ENCODE measurements at places on chromosomes 7 and 10. TPM values are rescaled to one million over a fixed set of nuclear protein-coding genes. Genes with fewer than 3 reads are reported as not detected.
A peak's percentile ranks its signal among the peaks of the same experiment; 100 is the strongest.

SGCE gene
- 49.1 TPM for total RNA-seq

DNA sequence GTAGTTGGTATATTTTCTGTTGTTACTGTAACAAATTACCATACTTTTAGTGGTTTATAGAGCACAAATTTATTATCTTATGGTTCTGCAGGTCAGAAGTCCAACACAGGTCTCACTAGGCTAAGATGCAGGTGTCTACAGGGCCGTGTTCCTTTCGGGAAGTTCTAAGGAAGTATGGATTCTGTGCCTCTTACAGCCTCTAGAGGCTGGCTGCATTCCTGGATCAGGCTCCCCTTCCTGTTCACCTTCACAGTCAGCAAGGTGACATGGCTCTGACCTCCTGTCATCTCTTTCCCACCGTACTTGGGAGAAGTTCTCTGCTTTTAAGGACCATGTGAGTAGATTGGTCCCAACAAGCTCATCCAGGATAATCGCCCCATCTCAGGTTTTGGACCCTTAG, 37.3 kb downstream of the BMPR1A start:
- DNase-seq: no peak

- no peak for DNase-seq
These were observed 32.2 kb downstream of the FRMPD2 start for GRCh38 chr10:48242171-48242904.

DNA sequence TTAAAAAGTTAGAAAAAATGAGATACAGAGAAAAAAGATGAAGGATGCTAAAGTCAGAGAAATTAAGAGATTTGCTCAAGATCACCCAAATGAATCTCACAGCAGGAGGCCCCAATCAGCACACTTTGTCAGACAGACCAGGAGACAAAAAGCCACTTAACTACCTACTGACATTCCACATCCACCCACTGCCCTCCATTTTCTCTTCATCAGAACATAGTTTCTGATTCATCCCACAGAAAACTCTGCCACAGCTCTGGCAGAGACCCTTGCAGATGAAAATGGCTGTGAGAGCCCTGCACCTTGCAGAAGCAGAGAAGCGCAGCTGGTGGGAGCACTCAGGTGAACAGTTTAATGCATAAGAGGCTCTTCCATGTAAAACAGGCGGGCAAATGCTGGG, 26.6 kb downstream of the DGKI start:
- DNase-seq: no peak

GRCh38 chr10:51663086-51663485, 36.3 kb downstream of the CSTF2T start:
- no peak for DNase-seq

DNA sequence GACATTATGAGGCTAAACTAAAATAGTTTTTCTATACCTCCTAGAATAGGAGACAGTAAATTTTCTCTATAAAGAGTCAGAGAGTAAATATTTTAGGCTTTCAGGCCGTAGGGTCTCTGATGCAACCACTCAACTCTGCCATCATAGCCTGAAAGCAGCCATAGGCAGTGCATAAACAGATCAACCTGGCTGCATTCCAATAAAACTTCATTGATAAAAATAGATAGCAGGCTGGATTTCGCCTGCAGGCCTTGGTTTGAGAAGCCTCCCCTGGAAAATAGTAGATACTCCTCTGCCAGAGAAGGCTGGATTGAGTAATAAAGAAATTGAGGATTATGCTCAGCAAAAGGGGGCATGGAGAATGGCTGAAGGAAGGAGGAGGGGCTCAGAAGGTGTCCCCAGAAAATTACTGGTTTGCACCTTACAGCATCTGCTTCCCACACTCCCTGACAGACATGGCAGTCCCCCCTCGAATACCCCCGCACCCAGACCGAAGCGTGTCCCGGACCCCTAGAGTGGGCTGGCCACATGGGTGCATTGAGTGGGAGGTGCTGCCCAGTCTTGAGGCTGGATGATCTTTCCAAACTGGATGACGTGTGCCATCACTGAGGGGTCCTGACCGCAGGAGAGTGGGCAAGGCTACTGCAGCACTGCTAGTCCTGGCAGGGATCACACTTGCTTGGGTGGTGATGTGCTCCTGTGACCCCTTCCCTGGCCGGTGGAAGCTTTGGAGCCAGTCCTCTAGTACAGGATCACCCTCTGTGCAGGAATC, 126.6 kb downstream of the PTPN20 start:
- DNase-seq: no peak

GRCh38 chr7:149884541-149884940, 10.8 kb downstream of the ATP6V0E2 start:
- no peak for DNase-seq

ZNF282 gene
- total RNA-seq: 27.0 TPM

- no peak for DNase-seq
These were observed 188.1 kb downstream of the MGMT start for GRCh38 chr10:129655007-129655678.

LRRD1 gene
- 0.10 TPM for total RNA-seq

ANKRD30A gene
- total RNA-seq: not detected

SH3PXD2A gene
- 5.8 TPM for total RNA-seq

DNA sequence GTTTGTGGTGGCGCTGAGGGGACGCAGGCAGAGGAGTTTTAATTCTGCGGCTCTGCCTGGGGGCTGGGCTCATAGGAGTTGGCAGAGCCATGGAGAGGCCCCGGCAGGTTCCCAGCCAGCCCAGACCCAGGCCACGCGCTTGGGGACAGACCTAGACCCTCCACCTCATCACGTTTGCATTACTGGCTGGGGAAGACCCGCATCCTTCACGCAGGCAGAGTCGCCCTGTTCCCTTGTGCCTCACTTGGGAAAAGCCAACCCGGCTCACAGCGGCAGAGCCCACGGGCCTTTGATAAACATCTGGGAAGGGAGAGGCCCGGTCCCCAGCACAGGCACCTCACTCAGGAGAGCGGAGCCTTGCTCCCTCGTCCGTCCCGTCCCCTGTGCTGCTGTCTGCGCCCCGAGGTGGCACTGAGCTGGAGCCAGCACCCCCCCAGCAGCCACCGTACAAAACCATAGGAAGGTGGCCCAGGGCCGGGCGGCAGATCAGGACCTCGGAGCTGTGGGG, 112.8 kb downstream of the CYTH3 start:
- no peak for DNase-seq

DNA sequence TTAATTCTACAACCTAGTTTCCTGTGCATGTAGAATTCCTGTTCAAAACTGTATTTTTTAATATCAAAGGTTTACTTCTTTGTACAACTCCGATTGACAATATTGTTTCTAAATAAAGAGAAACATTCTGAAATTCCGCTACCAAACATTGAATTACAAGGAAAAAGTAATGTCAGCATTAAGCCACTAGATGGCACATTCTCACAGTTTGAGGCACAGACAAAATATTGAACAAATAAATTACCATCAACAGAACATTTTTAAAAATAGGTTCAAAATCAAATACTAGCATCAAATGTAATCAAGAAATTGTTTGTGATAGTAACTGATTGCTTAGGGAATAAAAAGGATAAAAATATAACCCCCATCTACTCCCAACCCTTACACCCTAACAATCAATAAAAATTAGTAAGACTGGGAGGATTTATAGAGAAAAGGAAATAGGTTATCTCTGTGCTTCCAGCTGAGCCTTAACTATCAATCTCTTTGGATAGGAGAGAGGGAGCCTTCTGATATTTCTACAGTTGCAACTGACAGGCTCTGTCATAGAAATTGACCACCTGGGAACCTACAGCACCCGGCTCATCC, 86.6 kb upstream of the C7orf33 start:
- peak; percentile 24 for DNase-seq

LRMDA gene
- total RNA-seq: not detected

- no peak for DNase-seq
These were observed 100.9 kb downstream of the XRCC2 start for GRCh38 chr7:152574892-152575548.

- DNase-seq: no peak
These were observed 127.4 kb downstream of the ZFAND4 start for GRCh38 chr10:45545150-45545549.

- DNase-seq: no peak
These were observed 14.1 kb upstream of the CSGALNACT2 start for GRCh38 chr10:43124094-43124521.

GRCh38 chr10:53839440-53840039, 961.5 kb downstream of the PCDH15 start:
- DNase-seq: peak; percentile 25
